GM13977 (cell line): ENCODE measurements at places on chromosomes 3 and 15.

DNA sequence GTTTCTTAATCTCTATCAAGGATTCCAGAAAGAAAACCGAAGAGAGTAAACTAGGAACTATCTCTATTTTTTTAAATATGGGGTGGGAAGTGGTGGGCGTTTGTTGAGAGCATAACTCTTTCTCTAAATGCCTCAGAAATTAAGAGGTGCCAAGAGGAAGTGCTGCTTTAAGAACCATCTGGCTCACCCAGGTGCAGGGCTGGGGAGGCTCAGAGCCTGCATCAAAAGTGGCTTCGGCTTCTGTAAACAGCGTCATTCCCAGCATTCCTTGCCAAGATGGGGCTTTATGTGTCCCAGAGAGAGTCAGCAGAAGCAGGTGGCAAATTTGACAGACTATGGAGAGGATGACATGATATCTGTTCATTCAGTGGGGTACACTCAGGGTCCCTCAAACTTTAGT, 123.3 kb upstream of the BFSP2 start:
- DNase-seq = no peak

- DNase-seq = no peak
Measured at GRCh38 chr15:46616033-46616432, 981.2 kb downstream of the SQOR start.

- no peak for DNase-seq
Measured at GRCh38 chr3:10808974-10809373, 7.1 kb upstream of the SLC6A11 start.

GRCh38 chr15:68010361-68011153, 43.6 kb upstream of the PIAS1 start:
- DNase-seq = no peak

DNA sequence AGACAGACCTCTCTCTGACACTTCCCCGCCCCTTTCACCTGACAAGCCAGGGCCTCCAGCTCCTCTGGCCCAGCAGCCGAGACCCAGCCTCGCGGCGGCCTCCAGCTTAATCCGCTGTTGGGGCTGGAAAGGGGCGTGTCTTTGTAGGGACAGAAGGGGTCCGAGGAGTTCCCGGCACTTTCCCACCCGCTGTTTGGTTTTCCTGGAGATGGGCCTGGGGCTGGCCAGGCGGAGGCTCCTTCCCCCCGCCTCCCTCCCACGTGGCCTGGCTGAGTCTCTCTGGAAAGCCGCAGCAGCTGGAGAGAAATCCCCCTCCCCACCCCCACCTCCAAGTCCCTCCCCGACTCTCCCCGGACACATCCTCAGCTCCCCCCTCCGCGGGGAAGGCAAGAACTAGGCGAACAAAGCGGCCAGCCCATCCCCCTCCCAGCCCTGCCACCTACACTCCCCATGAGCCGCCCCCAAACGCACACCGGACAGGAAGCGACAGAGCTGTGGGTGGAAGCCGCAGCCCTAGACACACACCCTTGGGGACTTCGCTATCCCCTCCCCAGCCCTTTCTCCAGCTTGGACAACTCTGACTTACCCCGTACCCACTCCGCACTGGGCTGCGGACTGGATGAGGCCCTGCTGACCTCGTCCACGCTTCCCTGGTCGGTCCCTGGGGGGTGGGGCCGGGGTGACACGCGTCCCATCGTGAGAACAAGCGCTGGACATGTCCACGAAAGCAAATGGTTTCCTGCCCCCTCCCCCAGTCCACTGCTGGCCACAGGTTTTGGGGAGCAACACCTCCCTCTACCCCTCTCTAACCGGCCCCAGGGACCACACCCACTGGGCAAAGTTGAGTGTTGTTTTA, 1.2 kb downstream of the IGDCC4 start:
- DNase-seq = peak; percentile 78

DNA sequence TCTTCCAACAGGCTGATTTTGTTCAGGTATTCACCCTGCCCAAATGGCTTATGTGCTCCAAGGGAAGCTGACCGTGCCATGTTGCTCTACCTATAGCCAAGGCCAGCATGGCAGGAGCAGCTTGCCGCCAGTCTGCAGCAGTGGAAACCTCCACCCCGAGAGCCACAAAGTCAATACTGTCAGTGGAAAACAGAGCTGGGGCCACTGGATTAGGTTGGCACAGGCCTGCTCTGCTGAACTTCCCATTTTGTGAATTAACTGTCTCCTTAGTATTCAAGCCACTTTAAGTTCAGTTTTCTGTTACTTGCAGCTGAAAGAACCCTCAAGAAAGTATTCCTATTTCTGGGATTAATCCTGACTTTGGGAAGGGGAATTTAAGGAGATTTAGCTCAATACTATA, 63.8 kb upstream of the XCR1 start:
- no peak for DNase-seq

DNA sequence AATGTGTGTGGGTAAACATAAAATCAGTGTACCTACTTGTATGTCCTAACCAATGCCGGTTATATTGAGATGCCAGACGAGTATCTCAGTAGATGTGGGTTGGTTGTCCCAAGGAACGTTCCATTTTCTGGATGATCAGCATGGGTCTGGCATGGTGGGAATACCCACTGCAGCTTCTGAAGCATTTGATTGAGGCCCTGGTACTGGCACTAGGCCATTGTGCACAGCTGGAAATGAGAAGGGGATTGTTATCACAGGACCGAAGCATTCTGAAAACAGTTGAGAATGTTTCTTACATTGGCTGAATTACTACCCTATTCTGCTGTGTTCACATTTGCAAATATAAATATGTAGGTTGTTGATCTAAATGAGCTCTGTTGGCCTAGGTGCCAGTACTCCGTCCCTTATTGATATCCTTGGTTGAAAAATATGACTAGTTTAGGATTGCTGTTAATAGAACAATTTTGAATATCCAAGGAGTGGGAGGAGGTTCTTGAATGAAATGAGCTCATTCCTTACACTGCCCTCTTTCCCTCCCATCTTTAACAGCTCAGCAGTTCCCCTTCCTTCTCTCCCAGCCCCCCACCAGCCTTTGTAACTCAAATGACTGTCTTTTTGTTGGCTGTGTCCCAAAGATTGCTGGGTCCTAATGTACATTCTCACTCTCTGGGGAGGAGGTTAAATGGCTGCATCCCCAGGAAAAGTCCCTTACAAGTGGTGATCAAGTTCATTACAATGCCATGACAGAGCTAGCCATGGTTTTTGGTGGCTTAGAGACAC, 293.3 kb upstream of the TPM1 start:
- DNase-seq = no peak

DNA sequence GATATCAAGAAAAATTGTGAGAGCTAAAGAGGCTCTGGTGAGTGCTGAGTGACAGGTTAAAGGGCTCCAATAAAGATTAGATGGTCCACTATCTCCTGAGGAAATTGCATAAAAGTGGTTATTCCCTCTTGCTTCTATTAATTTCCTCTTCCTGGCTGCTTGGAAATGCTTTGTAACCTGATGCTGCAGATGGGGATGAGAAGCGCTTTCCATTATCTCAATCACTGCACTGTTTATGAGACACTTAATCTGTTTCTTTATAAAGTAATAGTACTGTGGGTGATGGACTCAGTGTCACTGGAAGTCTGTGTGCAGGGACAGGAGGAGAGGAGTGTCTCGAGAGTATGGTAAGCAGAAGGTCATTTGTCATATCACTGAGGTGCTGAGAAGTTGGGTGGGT, 305.3 kb downstream of the EPHB1 start:
- no peak for DNase-seq

- DNase-seq = no peak
Measured at GRCh38 chr3:104360038-104360437, 1006.7 kb upstream of the ALCAM start.

DNA sequence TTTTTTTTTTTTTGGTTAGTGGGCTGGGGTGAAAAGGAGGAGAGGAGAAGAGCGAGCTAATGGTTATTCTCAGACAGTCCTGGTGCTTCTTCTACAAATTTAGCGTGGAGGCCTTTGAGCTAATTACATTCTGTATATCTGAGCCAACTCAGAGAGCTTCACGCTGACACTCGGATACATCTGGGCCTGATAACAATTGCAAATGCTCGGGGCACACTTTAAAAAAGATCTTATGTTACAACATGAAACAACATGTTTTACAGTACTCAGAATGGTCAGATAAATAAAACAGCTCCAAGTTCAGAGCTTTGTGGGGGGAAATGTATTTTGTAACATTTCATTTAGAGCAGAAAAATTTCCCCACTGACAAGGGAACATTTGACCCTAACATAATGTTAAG, 966.9 kb upstream of the NR2F2 start:
- DNase-seq = no peak

GRCh38 chr3:12143949-12144504, 14.7 kb downstream of the TIMP4 start:
- no peak for DNase-seq

- DNase-seq = no peak
Measured at GRCh38 chr3:64814351-64814750, 126.6 kb upstream of the ADAMTS9 start.

GRCh38 chr15:26651909-26652308, 121.0 kb downstream of the GABRB3 start:
- DNase-seq = no peak

DNA sequence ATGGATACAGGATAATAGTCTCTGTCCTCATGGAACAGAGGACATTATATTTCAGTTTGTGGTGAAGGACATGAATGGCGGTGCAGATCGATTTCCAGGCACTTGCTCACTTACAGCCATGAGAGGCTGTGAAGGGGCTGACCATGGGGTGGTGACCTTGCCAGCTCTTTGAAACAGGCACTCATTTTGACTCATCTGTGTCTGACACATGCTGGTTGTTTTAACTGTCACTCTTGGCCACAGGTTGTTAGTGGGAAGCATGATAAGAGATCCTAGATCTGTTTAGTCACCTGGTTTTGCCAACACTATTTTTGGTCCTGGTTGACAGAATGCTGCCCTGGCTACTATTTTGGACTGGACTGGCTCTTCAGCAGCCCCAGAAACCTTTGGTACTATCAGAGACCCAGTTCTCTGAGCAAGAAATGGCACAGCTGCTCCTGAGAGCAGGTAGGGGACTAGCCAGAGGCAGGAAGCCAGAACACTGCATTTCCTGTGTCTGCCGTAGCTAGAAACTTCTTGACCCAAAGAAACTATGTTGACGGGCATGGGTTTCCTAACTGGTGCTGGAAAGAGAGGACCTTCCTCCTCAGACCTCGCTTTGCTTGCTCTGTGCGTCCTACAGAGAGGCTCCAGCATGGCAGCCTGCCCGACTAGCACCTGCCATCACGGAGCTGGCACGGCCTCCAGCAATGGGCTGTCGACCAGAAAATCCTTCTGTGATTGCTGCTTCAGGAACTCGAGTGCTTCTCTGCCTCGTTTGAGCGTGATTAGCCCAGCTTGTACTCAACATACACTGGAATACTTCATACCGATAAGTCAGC, 6.3 kb downstream of the PXYLP1 start:
- DNase-seq = no peak

GRCh38 chr3:71753701-71754609, at the start of gene GPR27:
GPR27 (plus strand) TSS chr3:71753855; CDS start chr3:71754050, 195 bp downstream.
- peak; percentile 37 for DNase-seq

GRCh38 chr3:158574646-158575045, 3.7 kb downstream of the MLF1 start:
- no peak for DNase-seq

DNA sequence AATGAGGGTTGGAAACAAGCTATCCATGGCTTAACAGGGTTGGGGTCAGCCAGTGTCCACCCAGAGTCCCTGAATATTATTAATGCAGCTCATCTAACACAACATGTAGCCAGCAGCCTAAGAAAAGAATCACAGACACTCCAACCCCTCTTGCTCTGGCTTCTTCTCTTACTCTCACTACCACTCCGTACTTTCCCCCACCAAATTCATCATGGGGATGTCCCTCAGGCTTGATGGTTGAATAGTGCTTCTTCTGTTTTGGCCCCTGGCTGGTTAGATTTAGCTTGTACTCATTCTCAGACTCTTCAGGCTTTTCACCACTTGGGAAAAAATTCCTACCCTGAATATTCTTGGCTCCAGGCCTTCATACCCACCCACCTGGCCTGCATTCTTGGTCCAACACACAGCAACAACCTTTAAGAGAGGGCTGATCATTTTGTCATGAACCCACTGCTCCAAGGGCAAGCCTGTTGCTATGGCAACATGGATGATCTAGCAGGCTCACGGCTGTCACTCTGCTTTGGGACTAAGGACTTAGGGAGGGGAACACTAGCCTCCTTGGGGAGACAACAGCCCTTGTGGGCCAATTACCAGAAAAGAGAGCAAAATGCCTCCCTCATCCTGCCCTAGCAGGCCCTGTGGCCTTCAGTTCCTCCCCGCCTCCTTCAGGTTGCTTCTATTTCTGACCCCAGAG, 9.4 kb upstream of the MED12L start:
- no peak for DNase-seq

DNA sequence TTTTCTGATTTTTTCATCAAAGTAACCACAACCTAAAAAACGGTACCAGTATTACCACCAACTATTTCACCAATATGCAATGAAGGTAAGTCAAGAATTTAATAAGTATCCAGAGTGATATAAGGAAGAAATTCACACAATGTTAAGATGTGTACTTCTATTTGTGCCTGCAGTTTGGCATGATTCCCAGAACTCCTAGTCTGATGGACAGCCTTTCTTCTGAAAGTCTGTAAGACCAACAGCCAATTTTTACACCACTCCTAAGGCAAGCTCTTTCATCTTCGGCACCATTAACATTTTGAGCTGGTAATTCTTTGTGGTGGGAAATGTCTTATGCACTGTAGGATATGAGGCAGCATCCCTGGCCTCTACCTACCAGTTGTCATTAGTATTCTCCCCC, 108.3 kb downstream of the VPS13C start:
- no peak for DNase-seq

DNA sequence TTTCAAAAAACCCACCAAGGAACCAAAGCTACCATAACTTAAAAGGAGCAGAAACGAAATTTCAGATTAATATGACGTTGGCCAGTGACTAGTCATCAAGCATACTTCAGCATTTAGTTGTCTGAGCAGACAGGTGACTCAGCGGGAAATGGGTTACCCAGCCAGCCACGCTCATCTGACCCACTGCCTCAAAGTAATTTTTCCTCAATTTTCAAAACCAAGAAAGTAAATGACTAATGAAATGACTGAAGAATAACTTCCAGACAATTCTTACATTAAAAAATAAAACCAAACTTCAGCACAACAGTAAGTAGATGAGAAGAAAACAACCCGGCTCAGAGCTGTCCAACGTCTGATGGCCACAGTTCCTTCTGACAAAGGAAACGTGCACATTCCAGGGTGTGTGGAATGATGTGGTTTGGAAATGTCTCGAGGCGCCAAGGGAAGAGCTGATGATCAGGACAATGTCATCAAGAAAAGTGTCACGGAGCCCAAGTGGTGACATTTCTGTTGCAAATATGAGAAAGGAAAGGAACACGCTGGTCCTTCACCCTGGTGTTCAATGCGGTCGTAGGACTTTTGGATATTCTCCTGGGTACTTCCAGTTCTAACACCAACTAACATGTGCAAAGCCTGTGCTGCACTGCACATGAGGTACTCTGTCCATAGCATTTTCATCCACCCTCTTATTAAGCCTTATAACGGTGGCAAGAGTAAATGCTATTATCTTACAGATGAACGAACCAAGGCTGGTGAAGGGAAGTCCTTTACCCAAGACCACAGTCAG, 79.1 kb downstream of the FOXP1 start:
- DNase-seq = no peak
